ENCODE measurements at places on chromosomes 2 and 18.

DNA sequence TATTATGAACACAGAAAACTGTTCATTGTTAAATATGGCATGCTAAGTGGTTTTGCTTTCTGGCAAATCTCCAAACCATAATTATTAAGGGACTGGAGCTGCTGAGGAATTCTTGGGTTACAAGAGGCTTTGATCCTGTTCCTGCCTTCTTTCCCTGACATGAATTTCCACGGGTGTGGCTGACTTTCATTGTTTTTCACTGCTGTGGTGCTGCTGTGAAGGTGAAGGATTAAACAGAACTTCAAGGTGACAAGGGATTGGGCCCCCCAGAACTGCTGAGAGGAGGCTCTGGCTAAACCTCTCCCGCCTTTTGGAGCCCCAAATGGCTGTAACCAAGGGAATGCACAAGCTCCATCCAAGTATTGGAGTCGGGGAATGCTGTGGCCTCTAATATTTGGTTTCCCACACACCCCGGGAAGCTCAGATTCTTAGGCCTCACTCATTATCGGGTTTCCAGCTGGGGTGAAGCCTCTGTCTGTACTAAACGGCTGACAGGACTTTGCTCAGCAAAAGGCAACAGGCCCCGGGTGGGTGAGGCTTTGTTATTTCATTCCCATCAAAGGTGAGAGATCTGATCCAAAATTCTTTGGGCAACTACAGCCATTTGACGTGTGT is 29.0 kb upstream of the ZFP36L2 start:
- no peak overlapping the region for H3K27ac ChIP-seq
- peaks cover 4% of the 10 kb centered on the region for H3K36me3 ChIP-seq
- DNase-seq: no peak
- H3K4me1 ChIP-seq: no peaks in the 10 kb centered on the region

- no peak for DNase-seq
- no peaks in the 10 kb centered on the region for H3K27me3 ChIP-seq
- H3K27ac ChIP-seq: no peak overlapping the region
- no peaks in the 10 kb centered on the region for H3K36me3 ChIP-seq
- no peak overlapping the region for H3K4me3 ChIP-seq
- no peaks in the 10 kb centered on the region for H3K4me1 ChIP-seq
These were observed 27.8 kb upstream of the SERTAD2 start for GRCh38 chr2:64681479-64681967.

DNA sequence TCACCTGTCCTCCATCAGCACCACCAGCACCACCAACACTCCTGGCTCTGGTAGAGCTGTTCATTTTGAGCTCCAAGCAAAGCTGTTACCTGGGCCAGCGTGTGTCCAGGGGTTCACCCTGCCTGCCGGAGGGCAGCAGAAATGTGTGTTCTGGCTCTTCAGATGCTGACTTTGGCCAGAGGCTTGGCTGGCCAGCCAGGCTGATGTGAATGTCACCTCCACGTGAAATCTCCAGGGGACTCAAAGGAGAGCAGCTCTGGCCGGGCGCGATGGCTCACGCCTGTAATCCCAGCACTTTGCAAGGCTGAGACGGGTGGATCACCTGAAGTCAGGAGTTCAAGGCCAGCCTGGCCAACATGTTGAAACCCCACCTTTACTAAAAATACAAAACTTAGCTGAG is 33.5 kb downstream of the CIB4 start:
- DNase-seq: no peak
- peaks cover 4% of the 10 kb centered on the region for H3K27me3 ChIP-seq
- no peak overlapping the region for H3K27ac ChIP-seq
- H3K4me3 ChIP-seq: no peak overlapping the region
- H3K4me1 ChIP-seq: peaks cover 30% of the 10 kb centered on the region
- no peaks in the 10 kb centered on the region for H3K36me3 ChIP-seq

DNA sequence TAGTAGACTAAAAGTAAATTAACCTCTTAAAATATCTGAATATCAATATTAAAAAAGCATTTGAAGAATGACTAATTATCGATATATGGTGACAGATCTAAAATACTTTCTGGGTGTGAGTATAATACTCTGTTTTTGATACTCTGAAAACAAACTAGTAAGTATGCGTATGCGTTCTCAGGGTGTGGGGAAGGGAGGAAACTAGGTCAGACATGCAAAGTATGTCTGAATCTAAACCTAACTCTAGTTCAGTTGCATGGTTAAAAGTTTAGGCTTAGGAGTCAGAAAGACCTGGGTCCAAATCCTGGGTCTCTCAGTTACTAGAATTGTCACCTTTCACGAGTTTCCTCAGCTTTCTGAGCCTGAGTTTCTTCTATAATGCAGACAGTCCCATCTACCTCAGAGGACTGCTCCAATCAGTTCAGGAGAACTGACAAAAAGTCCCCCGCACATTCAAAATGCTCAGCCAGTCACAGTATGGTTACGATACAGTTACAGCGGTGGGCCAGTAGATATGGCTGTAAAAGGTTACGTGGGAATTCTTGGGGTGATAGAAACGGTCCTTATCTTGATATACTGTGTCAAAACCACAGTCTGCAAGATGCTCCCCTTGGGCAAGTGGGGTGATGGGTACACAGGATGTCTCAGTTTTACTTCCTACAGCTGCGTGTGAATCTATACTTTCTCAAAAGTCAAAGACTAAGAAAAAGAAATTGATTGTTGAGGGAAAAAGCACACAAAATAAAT is 29.2 kb downstream of the UNC50 start:
- H3K4me3 ChIP-seq: no peak overlapping the region
- peak; percentile 52 for DNase-seq
- peaks cover 55% of the 10 kb centered on the region for H3K4me1 ChIP-seq
- H3K27ac ChIP-seq: peak overlapping the region; percentile 78
- no peaks in the 10 kb centered on the region for H3K27me3 ChIP-seq

- no peaks in the 10 kb centered on the region for H3K27me3 ChIP-seq
- H3K4me1 ChIP-seq: no peaks in the 10 kb centered on the region
These were observed 32.2 kb upstream of the SPRED2 start for GRCh38 chr2:65464604-65465003.

- no peaks in the 10 kb centered on the region for H3K36me3 ChIP-seq
- DNase-seq: no peak
- H3K4me1 ChIP-seq: no peaks in the 10 kb centered on the region
- no peak overlapping the region for H3K27ac ChIP-seq
- no peaks in the 10 kb centered on the region for H3K27me3 ChIP-seq
These were observed 293.9 kb upstream of the ERBB4 start for GRCh38 chr2:212832211-212833195.

GRCh38 chr2:149613704-149614103 is 26.1 kb upstream of the MMADHC start:
- no peak overlapping the region for H3K27ac ChIP-seq
- H3K4me1 ChIP-seq: no peaks in the 10 kb centered on the region
- no peak for DNase-seq
- H3K4me3 ChIP-seq: no peak overlapping the region
- no peaks in the 10 kb centered on the region for H3K27me3 ChIP-seq
- H3K36me3 ChIP-seq: no peaks in the 10 kb centered on the region

DNA sequence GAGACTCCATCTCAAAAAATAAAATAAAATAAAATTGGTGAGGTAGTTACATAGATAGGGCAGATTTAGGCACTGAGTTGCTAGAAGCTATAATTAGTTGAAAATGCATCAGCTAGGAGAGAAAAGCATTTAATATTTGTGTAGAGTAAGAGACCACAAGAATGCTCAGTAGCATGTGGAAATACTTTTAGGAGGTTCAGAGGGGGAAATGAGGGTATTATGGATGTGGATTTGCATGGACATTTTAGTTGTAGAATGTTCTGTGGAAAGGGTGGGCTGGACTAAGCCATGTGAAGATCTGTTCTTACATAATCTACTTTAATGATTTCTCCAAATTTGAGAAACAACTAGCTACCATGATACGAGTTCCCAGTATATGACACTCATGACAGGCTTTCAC is 95.5 kb downstream of the ATP9B start:
- H3K36me3 ChIP-seq: peaks cover 14% of the 10 kb centered on the region
- no peaks in the 10 kb centered on the region for H3K27me3 ChIP-seq
- H3K4me1 ChIP-seq: peaks cover 3% of the 10 kb centered on the region
- no peak for DNase-seq
- H3K27ac ChIP-seq: no peak overlapping the region

DNA sequence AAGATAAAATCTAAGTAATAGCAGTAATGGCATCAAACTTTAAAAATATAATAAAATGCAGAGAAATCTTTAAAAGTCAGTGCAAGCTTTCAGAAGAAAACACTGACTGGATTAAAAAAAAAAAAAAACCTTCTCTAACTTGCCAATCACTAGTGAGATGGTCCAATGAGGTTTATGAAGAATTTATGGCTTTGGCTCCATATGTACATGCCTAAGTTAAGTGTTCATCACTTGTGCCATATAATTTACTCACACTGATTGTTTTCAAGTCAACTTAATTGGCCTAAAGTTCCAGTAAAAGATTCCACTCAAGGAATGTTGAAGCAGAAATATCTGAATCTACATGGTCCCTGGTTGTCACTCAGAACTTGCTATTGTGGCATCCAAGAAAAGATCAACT is 40.7 kb upstream of the RAB27B start:
- no peak for DNase-seq
- no peak overlapping the region for H3K4me3 ChIP-seq
- no peaks in the 10 kb centered on the region for H3K4me1 ChIP-seq
- H3K27ac ChIP-seq: no peak overlapping the region
- no peaks in the 10 kb centered on the region for H3K27me3 ChIP-seq

DNA sequence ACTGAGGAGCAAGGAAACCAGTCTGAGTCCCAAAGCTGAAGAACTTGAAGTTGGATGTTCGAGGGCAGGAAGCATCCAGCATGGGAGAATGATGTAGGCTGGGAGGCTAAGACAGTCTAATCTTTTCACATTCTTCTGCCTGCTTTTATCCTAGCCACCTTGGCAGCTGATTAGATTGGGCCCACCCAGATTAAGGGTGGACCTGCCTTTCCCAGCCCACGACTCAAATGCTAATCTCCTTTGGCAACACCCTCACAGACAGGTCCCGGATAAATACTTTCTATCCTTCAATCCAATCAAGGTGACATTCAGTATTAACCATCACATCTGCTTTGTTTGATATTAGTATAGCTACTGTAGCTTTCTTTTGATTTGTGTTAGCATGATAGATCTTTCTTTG is 27.1 kb downstream of the VRK2 start:
- no peaks in the 10 kb centered on the region for H3K36me3 ChIP-seq
- no peaks in the 10 kb centered on the region for H3K4me1 ChIP-seq
- no peaks in the 10 kb centered on the region for H3K27me3 ChIP-seq
- no peak for DNase-seq
- no peak overlapping the region for H3K4me3 ChIP-seq
- H3K27ac ChIP-seq: no peak overlapping the region

DNA sequence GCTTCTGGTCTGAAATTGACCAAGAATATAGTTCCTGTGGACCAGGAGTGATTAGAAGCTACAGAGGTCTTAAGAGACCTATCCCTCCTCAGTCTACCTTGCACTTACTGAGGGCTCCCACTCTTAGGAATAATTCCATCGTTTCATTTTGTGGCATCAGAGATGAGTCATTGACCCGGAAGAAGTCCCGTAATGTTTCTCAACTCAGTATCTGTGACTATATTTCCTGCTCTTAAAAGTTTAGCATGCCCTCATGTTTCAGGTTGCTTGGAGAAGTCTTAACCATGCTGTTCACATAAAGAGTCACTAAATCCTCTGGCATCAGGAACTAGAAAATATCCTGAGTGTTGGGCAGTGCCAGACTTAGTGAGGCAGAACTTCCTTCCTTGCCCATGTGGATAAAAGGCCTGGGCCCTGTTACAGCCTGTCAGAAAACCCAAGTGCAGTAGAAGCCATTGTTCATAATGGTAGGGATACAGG is at the start of gene IL36A:
Gene IL36A, plus strand, starts transcription at position 430 of the 480 bp plus-strand sequence. CDS start 413 bp downstream, outside the sequence.
- H3K4me3 ChIP-seq: no peak within 1 kb of the TSS
- H3K27me3 ChIP-seq: no peaks in the 10 kb centered on the region
- H3K36me3 ChIP-seq: no peaks in the 10 kb centered on the region
- no peak within 1 kb of the TSS for H3K27ac ChIP-seq
- H3K4me1 ChIP-seq: no peaks in the 10 kb centered on the region

DNA sequence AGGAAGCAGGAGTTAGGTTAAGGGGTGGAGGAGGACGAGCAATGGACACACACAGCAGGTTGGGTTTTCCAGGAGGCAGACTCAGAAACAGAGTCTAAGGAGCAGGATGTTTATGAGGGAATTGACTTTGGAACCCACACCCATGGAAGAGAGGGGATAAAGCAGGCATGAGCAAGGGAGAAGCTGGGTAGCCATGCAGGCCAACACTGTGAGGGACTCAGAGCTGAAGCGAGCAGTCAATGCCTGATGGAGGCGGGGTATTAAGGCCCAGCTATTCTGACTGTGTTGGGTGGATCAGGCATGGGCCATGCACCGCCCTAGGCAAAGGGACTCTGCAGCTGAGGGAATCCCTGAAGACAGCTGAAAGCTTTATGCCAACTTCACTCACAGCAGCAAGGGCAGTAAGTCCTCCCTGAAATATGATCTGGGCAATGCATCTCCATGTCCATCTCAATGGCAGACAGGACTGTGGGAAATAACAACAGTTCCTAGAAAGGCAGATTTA is 37.6 kb downstream of the TEX51 start:
- H3K4me1 ChIP-seq: peaks cover 15% of the 10 kb centered on the region
- H3K4me3 ChIP-seq: no peak overlapping the region
- DNase-seq: no peak
- peaks cover 7% of the 10 kb centered on the region for H3K27me3 ChIP-seq

GRCh38 chr2:27227501-27227900 is 10.3 kb downstream of the CAD start:
- no peak overlapping the region for H3K4me3 ChIP-seq
- H3K27ac ChIP-seq: no peak overlapping the region
- no peaks in the 10 kb centered on the region for H3K4me1 ChIP-seq
- no peaks in the 10 kb centered on the region for H3K27me3 ChIP-seq

DNA sequence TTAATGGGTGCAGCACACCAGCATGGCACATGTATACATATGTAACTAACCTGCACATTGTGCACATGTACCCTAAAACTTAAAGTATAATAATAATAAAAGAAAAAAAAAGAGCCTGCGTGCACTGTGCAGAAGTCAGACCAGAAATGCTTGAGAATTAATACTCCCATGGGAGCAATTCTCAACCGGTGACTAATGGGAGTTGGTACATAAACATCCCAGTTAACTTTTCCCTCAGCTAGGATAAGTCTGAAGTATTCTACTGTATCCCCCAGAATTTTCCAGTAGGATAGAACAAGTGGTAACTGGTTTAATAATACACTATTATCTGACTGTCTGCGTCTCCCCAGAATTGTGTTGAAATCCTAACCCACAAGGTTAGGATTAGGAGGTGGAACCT is 113.6 kb upstream of the COL5A2 start:
- no peaks in the 10 kb centered on the region for H3K27me3 ChIP-seq
- H3K27ac ChIP-seq: no peak overlapping the region
- no peaks in the 10 kb centered on the region for H3K4me1 ChIP-seq

GRCh38 chr2:100817388-100817985 is 2.5 kb upstream of the NPAS2 start:
- H3K36me3 ChIP-seq: no peaks in the 10 kb centered on the region
- H3K4me1 ChIP-seq: peaks cover 2% of the 10 kb centered on the region
- no peak for DNase-seq
- H3K27ac ChIP-seq: no peak overlapping the region

Data from natural killer cell (primary cell).